Activated T-helper 1 cell treated with anti-CD3 and anti-CD28 coated beads, Interleukin-12 subunit alpha, Interleukin-12 subunit beta, Interleukin-2, Interleukin-4 antibody, amounts not matched to agents 30 ng/mL and 10 ng/mL and 1 ng/mL, durations not matched to agents 14 hours and 24 hours and 36 hours (primary cell): ENCODE measurements at places on chromosomes 6 and 20.

- DNase-seq = no peak
Measured at GRCh38 chr6:109867009-109867969, 110.8 kb upstream of the GPR6 start.

GRCh38 chr6:157534977-157535339 lies 154.0 kb downstream of the ZDHHC14 start:
- no peak for DNase-seq

- no peak for DNase-seq
Measured at GRCh38 chr6:40583709-40584108, 3.5 kb downstream of the LRFN2 start.

- DNase-seq = no peak
Measured at GRCh38 chr6:158856261-158856660, 37.1 kb upstream of the EZR start.

DNA sequence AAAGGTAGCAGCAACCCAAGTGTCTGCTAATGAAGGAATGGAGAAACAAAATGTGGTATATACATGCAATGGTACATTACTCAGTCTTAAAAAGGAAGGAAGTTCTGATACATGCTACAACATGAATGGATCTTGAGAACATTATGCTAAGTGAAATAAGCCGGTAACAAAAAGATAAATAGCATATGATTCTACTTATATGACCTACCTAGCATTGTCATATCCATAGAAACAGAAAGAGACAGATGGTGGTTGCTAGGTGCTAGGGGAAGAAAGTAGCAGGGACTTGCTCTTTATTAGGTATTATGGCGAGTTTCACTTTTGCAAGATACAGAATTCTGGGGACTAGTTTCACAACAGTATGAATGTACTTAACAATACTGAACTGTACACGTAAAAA lies 46.6 kb downstream of the UBR2 start:
- no peak for DNase-seq

- DNase-seq = no peak
Measured at GRCh38 chr6:4647414-4648365, 128.5 kb upstream of the CDYL start.

DNA sequence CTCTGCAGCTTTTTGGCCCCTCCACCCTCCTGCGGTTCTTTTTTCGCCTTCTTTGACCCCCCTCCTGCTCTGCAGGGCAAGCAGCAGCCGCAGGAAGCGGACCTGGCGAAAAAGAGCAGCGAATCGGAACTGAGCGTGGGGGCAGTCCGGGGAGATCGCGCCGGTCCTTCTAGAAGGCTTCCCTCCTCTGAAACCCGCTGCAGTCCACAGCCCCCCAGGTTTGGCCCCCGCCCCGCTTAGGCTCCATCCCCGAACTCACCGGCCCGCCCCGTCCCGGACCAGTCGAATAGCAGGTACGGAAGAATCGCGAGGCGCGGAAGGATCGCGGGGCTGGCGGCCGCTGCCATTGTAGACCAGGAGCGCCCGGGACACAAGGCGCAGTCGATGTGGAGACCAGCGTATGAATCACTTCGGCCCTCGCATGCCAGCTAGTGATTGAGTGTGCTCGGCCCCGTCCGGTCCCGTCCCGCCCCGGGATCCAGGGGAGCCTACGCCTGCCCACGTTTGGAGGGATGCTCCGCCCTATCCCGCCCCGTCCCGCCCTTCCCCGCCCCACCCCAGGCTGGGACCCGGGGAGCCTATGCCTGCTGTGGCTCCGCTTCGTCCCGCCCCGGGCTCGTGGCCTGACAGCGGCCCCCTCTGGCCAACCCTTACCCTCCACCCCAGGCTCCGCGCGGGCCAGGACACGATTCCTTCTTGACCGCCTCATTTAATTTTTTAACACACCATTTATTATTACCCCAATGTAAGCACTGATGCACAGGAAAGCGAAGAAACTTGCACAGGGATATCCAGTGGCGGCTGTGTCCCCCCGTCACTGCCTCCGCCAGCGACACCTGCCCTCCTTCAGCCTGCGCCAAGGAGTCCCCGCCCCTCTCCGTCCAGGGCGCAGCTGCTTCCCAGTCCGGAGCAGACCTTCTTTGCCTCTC lies at the start of gene ULBP3:
Gene ULBP3, minus strand, starts transcription at position 402 of the 929 bp plus-strand sequence. Its CDS starts 55 bp downstream, at position 347.
- peak; percentile 55 for DNase-seq

- no peak for DNase-seq
Measured at GRCh38 chr20:48163505-48163904, 378.2 kb upstream of the SULF2 start.

GRCh38 chr20:48718786-48719578 lies 108.8 kb downstream of the PREX1 start:
- DNase-seq = peak; percentile 44

DNA sequence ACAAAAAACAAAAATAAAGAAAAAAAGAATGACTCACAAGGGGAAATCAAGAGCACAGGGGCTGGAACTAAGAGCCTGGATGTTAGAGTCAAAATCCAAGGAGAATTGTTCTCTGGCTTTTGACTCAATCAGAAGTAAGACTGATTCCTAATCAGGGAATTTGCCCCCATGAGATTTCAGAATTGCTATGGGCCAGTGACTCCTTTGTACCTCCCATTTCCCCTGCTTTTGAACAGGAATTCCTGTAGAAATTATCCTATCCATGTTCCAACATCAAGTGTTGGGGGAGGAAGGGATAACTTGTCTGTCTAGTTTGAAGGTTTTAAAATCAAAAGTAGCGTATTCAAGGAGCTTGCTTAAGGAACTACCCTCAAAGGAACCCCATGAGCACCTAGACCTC lies 396.7 kb downstream of the CDC5L start:
- no peak for DNase-seq

DNA sequence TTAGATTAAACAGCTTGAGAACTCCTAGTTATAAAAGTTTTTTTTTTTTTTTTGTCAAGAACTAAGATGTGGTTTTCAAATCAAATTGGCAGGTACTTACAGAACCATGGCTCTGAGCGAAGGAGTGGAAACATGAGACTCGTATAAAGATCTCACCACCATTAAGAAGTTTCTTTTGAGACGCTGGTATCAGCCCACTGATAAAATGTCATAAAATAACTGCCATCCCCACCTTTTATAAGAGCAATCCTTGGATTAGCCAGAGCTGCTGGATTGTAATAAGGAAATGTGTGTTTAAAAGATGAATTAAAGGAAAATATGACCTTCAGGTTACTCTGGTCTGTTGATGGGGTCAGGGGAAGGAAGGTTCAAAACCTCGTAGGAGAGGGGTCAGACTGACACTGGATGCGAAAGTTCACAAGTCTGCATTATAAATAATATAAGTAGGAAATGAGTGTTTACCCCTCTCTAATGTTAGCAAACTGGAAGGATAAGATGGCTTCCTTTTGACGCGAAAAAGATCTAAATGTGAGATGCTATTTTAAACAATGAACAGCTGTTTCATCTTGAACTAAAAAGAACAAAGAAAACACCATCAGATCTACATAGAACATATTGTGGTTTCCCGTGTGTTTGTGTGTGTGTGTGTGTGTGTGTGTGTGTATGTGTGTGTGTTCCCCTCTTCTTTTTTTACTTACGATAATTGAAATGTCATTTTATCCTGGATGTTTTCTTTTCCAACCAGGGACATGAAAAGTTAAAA lies 386.8 kb upstream of the JAG1 start:
- no peak for DNase-seq

DNA sequence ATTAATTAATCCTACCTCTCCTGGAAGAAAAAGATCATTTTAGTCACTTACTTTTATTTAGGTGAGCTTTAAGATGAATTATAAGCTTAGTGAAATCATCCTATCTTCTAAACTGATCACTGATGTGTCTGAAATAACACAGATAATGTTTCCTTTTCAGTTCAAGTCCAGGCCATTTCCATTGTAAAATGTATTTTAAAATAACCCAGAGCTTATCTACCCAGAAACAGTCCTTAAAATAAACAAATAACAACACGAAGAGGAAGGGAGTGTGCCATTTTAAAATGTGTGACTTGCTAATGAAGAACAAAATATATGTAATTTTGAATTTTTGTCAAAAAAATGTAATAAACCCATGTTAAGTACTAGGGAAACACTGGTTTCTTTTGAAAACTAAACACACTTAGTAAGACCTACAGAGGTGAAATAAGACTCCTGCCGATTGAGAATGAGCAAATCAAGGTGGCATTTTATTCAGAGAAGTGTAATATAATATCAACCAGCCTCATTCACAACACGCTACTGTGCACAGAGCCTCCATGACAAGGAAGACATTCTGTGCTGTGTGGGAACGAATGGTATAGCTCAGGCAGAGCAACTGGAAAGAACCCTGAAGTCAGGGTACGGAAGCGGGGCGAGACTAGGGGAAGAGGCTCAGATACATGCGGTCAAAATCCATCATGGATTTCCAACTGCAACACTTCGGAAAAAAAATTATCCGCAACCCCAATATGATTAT lies 7.7 kb downstream of the LRP11 start:
- no peak for DNase-seq

- no peak for DNase-seq
Measured at GRCh38 chr6:39082310-39082709, 32.7 kb downstream of the SAYSD1 start.

DNA sequence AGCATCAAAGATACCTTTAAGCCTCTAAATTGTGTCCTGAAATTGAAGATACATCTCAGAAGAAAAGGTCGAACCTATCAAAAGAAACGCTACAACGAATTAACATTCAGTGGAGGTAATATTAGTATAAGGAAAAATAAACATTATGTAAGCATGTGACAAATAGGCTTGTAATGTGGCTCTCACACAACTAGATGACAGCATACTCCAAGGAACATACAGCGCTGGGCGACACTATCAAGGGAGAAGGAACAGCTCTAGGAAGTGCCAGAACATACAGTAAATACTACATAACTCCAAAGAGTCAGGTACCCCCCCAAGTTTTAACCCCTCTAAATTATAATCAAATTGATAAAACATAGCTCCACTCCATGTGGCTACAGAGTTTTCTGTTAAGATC lies 103.5 kb downstream of the LAMP5 start:
- no peak for DNase-seq

DNA sequence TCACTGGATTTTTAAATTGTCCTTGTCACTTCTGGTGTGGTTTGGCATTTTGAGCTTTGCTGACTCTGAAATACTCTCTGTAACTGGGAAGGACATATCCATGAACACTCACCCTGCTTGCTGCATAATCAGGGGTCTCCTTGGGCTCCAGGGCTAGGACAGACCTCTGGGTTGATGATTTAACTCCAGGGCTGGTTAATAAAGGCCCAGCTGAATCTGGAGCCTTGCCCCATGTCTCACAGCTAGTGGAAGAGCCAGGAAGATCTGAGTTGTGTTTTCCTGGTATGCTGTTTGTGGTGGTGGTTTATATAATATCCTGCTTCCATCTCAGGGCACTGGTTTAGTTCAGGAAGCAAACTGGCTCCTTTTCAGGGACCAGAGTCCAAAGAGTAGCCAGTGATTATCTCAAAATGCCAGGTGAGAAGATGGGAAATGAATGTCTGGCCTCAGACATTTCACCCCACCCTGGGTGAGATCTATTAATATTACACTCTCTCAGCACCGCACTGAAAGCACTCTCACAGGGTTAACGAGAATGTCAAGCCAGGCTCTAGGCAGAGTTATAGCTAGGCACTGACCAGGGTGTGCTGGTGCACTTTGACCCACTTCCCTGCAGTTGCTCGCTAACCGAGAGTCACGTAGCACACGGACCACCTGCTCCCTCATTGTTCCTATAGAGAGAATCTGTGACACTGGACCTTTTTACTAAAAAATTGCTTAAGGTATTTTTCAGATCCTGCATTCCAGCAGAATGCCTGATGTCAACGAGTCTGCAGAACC lies 90.1 kb upstream of the SLC22A16 start:
- no peak for DNase-seq

DNA sequence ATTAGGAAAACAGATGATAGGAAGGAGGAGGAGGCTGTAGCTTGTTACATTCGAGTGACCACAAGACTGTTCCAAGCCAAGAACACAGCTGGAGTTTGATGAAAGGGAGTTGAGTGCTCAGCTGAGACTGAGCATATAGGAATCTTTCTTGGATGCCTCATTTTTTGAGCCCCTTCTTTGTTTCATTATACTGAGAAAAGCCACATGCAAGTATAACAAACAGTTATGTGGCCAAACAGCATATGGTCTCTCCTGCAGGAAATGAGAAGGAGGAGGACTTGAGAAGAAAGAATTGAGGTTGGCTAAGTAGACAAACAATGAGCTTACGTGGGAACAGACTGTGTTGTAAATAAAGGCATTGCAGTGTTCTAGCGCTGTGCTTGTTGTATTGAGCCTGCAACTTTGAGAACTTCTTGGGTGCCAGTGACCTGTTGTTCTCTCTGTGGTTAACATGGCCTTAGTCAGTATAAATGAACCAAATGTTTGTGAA lies 78.3 kb downstream of the AKAP7 start:
- DNase-seq = no peak

GRCh38 chr6:132768051-132768517 lies 10.4 kb upstream of the VNN2 start:
- no peak for DNase-seq

- DNase-seq = no peak
Measured at GRCh38 chr6:19692506-19693298, 144.5 kb upstream of the ID4 start.

- DNase-seq = no peak
Measured at GRCh38 chr20:15653396-15654207, 919.6 kb downstream of the KIF16B start.
